ENCODE measurements at places on chromosomes 12 and 14.

GRCh38 chr12:47816403-47817271, 3.1 kb downstream of the HDAC7 start:
- no peak for DNase-seq

DNA sequence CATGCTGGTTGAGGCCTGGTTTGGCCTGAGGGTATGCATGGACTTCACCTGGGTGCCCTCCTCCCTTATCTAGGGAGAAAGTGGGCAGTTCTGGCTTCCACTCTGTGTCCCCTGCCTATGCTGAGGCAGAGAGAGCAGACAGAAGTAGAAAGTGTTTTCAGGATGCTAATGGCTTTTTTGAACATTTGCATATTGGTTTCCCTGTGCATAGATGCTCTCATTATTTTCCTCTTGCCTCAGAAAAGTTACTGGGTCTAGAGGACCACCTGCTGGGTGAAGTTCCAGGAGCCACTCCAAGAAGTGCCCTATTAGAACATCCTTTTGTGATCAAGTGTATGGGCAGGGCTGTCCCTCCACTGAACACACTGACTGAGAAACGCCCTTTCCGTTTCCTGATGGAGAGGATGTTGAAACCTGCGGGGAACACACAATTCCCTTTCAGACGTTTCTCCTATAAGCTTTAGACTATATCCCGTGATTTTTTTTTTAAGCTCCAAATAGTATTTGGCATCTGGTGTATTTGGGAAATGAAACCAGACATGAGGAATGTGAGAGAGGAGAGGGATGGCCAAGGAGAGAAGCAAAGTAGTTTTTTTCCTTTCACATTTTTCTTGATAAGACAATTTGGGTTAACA, 66.6 kb downstream of the DAAM1 start:
- no peak for DNase-seq

DNA sequence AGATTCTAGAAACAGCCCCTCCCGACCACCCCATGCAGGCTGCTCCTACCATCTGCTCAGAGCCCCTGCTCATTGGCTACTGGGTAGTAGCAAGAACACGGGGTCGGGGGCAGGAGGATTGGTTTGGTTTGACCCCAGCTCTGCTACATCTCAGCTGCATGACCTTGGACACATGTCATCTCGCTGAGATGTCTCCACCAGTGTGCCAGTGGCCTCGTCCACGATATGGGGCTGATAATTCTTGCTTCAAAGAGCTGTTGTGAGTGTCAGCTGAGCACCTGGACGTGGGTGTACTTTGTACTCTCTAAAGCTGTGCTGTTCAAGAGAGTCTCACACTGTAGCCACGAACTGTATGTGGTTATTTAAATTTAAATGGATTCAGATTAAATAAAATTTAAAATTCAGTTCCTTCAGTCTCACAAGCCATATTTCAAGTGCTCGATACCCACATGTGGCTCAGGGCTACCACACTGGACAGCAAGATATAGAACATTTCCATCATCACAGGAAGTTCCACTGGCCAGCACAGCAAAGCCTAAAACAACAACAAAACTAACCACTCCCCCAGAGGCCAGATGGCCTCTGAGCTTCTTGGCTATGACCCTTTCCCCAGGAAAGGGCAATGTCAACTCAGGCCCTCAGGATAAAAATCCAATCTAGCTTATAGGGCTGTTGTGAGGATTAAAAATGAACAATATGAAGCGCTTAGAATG, 18.6 kb downstream of the LTBP2 start:
- no peak for DNase-seq

- DNase-seq, result no peak
Measured at GRCh38 chr12:111314953-111315539, 53.8 kb downstream of the PHETA1 start.

DNA sequence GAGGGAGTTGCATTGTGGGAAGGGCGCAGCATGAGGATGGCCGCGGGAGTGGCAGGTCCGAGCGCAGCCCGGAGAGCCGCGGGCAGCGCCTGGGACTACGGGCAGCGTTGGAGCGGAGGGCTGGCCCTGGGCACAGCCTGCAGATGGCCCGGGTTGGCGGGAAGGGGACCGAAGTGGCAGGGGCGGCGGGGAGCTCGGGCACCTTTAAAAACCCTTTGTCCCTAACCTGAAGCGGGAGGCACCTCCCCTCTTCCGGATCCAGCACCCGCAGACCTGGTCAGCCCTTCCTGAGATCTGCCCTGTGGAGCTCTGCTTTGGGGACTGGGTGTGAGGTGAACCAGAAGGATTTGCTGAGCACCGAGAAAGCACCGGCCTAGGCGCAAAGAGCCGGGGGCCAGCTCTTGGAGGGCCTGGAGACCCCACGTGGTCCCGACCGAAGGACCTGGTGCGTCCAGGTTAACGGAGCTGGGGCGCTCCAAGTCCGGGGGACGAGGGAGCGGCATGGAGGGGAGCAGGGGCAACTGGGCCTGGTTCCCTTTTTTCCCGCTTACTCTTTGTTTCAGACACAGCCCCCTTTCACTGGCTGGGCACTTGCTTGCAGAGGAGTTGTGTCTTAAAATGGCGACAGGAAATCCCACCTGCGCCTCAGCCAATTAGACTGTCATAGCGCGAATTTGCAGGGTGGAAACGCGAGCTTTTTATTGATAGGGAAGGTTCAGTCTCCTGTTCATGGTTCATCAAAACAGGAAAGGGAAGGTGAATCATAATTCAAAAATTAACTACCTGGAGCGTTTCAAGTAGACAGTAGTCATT, 792 bp upstream of the SLC38A1 start:
- DNase-seq, result no peak

DNA sequence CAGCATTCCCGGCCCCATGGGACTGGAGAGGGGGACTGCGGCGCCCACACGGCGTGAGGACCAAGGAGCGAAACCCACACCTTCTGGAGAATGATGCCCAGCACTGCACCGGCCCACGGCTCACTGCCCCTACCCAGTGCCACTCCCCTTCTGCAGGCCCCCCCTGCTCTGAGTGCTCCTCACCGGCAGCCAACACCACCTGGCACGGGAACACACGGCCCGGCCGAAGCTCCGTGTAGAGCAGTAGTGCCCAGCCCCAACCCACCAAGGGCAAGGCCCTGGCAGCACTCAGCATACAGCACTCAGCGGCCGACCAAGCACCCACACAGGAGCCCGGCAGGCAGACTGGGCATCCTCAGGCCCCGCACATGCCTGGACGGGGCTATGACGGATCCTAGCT, 13.4 kb downstream of the BTBD6 start:
- DNase-seq, result no peak

GRCh38 chr12:102821149-102821548, 95.9 kb downstream of the PAH start:
- DNase-seq, result no peak

DNA sequence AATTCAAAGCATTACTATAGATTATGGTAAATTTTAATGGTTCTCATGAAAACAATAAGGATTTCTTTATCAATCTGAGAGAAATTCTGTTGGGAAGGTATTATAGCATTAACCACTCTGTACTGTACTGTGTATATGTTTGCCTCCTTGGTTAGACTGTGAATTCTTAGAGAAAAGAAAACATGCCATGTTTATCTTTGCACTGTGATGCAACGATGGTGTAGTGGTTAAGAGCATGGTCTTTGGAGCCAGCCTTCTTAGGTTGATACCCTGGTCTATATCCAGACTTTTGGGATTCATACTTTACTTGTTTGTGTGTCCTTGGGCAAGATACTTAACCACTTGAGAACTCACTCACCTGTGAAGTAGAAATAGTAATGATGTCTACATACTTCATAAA, 32.2 kb upstream of the NUBPL start:
- no peak for DNase-seq

GRCh38 chr14:63922696-63923421, 70.1 kb downstream of the SYNE2 start:
- DNase-seq, result no peak

GRCh38 chr12:13179211-13180074, 17.1 kb upstream of the EMP1 start:
- peak; percentile 24 for DNase-seq

DNA sequence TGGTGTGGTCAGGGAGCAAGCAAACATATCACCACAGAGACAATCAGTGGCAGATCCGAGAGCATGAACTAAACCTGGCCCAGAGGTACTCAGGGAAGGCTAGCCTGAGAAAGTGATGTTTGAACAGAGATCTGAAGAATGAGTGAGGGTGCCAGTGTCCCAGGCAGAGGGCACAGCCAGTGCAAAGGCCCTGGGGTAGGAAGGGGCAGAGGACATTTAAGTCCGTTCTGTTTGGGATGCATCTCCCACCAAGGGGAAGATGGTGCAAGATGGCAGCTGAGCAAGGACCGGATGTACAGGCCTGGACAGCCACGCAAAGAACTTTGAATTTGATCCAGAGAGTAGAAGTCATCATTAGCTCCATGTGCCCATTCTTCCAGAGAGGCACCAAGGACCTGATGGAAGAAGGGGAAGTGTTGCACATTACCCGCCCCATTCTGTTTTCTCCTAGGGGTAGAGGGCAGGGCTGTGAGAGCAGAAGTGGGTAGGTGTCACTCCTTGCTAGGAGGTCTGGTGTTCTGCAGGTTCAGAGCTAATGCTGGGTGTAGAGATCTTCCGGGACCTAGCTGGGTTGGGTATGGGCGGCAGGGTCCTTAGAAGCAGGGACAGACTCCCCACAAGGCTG, 3.9 kb downstream of the DTX1 start:
- no peak for DNase-seq

GRCh38 chr14:93331002-93331727, 1.7 kb downstream of the BTBD7 start:
- DNase-seq, result no peak

GRCh38 chr12:101792046-101792931, 38.5 kb downstream of the GNPTAB start:
- DNase-seq, result no peak

DNA sequence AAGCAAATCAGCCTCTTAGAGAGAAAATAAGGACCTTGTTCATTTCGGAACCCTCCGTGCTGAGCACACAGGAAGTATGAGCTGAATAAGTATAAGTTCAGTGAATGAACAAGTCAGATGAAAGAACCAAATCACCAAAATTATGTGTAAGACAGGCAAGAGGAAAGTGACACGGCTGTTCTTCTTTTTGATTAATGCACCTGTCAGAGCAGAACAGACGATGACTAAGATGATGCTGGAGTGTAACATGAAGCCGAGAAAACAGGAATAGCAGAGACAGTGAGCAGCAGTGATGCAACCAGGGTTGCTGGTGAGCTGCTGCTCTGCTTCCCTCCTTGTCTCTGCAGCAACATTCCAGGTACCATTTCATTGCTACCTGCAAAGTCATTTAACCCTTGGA, 861.1 kb downstream of the GALC start:
- no peak for DNase-seq

GRCh38 chr12:77940567-77940966, 109.9 kb downstream of the NAV3 start:
- DNase-seq, result no peak

- no peak for DNase-seq
Measured at GRCh38 chr14:104319491-104320241, 181.3 kb downstream of the KIF26A start.

GRCh38 chr12:95995238-95996031, 709 bp downstream of the HAL start:
- DNase-seq, result no peak

DNA sequence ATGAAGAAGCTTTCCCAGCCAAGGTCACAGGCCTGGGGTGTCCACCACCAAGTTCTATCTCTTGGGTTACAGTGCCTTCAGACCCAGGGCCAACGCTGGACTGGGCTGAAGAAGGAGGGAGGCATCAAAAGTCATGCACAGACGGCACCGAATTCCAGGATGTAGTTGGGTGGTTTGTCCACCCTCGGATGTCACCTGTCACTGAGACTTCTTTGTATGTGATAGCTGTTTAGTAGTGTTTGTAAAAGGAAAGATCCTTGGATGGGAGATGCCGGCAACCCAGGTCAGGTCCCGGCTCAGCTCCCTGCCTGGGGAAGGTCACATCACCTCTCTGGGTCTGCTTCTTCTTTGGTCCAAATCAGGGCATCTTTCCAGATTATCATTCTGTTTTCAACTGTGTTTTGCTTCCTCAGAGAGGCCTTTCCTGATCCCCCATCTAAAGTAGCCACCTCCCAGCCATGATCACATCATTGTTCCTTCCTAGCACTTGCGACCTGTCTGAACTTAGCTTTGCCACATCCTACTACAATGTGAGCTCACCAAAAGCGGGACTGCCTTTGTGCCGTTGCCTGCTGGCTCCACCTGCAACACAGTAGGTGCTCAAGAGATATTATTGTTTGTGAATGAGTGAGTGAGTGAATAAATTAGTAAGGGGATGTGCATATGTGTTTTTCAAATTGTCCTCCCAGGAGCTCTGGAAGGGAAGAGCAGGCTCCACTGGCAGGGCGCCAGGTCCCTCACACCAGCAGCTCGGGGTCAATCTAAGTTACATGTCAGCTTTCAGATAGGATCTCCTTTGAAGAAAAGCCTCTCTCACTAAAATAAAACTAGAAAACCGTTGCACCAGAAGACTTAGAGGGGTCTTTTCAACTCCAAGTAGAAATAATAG, 2.1 kb downstream of the TSPAN11 start:
- DNase-seq, result no peak

DNA sequence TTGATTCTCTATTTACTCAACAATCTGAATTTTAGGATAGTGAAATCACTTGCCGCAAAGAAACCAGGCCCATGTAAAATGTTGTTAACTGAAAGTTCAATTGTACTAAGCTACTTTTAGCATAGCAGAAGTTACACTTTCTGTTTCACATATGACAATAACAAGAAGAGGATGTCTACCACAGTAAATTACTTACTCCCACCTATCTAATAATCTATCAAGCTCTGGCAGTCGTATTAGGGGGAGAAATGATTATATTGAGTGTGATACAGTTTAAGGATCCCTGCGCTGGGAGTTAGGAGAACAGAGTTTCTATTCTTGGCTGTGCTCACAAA, 66.5 kb upstream of the CAND1 start:
- no peak for DNase-seq

Data from HL-60 (cell line).